ENCODE measurements at places on chromosomes 7 and 10.

DNA sequence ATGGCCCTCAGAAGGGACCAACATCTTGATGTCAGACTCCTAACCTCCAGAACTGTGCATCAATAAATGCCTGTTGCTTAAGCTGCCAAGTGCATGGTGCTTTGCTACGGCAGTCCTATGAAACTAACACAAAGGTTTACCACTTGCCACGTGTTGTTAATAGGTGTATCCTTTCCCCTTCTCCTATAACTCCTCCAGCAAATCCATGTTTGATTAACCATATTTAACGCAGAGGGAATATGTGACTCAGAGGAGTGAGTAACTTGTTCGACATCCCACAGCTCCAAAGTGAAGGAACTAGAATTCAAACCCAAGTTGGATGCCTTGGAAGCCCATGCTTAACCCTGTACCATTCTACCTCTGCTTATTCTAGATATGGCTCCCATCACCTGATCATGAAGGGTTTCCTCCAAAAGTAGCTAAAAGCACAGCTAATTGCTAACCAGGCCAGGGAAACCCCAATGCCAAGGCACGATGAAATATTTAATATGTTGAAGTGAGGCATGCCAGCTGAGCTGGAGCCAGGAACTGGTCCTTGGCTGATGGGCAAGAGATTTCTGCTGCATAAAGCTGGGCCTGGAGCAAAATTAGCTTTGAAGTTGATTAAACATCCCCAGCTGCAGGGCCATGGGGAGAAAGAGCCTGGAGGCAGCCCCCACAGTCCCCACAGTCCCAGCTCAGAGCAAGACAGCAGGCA lies 131.9 kb downstream of the C10orf90 start:
- no peak for DNase-seq

- DNase-seq = no peak
Measured at GRCh38 chr7:110104243-110104642, 986.7 kb upstream of the LRRN3 start.

- no peak for DNase-seq
Measured at GRCh38 chr10:128298587-128298986, 172.4 kb upstream of the MKI67 start.

DNA sequence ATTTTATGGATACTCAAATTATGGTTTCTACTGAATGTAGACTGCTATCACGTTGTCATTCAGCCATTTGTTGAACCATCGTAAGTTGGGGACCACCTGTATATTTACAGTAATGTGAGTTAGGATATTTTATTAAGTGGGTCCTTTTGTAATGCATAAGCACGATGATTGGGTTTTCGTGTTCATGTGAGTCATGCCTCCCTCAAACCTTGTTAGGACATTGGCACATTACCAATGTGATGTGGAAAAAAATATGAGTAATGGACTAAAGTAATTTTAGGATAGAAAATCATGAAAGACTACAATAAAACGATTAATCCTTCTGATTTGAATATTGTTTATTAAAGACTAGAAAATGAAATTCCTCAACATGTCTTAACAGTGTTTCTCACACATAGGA lies 8.7 kb downstream of the SMC3 start:
- no peak for DNase-seq

GRCh38 chr10:103724074-103724473 lies 131.3 kb downstream of the SH3PXD2A start:
- DNase-seq = no peak

GRCh38 chr10:83229991-83230390 lies 909.3 kb upstream of the GHITM start:
- no peak for DNase-seq
